Spinal cord (tissue), 10 donors: ENCODE measurements at places on chromosomes 11 and 22.

GRCh38 chr11:134266841-134267251 lies 9.3 kb upstream of the GLB1L3 start:
- DNase-seq = no peak

GRCh38 chr11:14967581-14968243 lies 4.4 kb downstream of the CALCA start:
- DNase-seq = no peak

DNA sequence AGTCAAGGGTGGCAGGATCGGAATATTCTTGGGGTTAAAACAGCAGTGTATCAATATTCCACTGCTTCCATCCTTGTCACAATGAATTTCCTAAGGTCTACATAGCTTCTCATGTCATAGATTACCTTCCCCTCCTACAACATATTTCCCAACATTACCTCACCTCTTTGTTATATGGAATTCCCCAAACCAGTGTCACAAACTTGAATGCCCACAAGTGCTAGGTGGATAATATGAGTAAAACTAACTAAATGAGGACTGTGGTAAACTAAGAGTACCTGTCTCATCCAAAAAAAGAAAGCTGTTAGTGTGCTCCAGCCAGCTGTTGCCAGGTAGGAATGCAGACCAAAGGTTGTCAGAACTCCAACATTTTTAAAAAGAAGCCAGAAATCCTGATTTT lies 17.0 kb upstream of the NUCB2 start:
- DNase-seq = no peak

DNA sequence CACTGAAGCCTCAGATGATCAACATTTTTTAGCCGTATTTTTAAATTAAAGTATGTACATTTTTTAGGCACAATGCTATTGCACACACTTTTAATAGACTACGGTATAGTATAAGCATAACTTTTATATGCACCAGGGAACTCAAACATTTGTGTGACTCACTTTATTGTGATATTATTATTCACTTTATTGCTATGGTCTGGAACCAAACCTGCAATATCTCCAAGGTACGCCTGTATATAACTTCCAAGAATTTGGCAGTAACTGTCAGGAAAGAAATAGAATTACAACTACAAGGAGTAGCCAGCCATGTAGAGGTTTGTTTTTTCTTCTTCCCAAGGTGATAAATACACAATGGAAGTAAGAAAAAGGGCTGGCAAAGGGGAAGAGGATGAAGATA lies 62.3 kb downstream of the PRR5L start:
- DNase-seq = no peak

DNA sequence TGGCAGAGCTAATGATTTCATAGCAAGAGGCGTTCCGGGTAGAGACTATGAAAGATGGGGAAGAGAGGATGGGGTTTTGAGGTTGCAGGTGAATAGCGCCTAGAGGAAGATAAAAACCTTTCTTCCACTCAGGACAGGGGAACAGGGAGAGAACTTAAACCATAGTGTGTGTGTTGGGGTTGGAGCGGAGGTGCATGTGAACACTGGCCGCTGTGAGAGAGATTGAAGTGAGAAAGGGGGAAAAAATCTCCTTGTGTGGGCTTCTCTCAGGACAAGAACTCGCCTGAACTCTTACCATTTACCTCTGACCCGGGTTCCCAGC lies 3.4 kb downstream of the BSX start:
- no peak for DNase-seq

DNA sequence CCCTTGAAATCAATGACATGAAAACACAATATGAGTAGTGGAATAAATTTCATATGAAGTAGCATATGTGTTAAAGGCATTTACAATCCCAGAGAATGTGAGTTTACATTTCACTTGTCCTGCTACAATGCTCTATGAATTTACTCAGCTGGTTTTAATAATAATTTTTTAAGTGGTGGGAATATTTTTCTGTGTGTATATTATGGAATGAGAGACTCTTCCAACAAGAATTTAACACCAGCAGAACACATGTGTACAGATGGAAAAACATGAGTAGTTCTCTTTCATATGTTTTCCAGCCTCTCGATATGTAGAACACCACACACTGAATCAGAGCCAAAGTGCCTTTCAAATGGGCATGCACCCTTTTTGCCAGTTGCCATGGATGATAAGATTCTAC lies 170.4 kb downstream of the MAML2 start:
- DNase-seq = no peak

GRCh38 chr11:5992604-5993251 lies 5.9 kb upstream of the OR52L1 start:
- DNase-seq = no peak

DNA sequence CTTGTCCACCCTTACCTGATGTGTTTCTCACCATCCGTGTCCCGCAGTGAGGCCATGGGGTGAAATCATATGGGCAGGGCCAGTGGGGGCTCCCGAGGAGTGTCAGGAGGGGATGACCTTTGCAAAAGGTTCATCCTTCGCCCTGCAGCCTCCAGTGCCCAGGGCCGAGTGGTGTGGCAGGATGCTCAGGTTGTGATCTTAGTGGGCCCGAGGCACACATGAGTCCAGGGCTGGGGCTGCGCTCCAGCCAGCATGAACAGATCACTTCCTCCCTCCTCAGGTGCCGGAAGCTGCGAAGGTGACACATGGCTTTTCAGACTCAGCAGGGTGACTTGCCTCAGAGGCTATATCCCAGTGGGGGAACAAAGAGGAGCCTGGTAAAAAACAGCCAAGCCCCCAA lies 2.8 kb upstream of the FKBP2 start:
- DNase-seq = no peak

GRCh38 chr11:70477176-70477575 lies 78.8 kb downstream of the CTTN start:
- DNase-seq = no peak

DNA sequence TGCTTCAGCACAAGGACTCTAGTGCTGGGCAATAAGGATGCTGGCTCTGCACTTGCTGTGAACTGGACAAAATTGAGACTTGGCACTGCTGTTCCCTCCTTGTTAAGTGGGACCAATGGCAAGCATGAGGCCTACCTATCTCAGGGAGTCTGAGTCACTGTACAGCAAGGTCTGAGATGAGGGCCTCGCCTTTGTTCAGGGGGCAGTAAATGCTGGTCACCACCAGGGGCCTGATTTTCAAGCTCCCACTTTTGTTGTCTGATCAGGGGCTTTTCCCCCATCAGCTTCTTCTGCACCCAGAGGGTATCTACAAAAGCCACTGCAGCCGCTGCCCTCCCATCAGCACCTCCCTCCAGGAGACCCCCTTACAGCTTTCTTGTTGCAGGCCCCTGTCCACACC lies 22.8 kb downstream of the DHCR7 start:
- no peak for DNase-seq

DNA sequence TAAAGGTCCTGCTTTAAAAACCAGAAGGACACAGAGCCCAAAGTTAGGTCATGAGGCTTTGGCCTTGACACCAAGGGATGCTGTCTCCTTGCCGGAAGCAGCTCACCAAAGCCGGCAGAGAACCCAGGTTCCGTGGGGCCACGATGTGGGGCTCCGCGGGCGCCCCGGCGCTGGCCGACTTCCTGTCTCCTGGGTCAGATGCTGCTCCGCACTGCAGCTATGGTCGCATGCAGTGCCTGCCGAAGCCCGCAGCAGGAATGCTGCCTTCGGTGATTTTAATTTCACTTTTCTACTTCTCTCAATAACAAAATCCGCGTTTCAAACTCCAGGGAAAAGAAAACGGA lies 454 bp upstream of the OTUB1 start:
- no peak for DNase-seq

GRCh38 chr11:74677131-74677530 lies 54.1 kb downstream of the CHRDL2 start:
- no peak for DNase-seq

GRCh38 chr11:35967042-35967441 lies 23.2 kb downstream of the LDLRAD3 start:
- DNase-seq = no peak

DNA sequence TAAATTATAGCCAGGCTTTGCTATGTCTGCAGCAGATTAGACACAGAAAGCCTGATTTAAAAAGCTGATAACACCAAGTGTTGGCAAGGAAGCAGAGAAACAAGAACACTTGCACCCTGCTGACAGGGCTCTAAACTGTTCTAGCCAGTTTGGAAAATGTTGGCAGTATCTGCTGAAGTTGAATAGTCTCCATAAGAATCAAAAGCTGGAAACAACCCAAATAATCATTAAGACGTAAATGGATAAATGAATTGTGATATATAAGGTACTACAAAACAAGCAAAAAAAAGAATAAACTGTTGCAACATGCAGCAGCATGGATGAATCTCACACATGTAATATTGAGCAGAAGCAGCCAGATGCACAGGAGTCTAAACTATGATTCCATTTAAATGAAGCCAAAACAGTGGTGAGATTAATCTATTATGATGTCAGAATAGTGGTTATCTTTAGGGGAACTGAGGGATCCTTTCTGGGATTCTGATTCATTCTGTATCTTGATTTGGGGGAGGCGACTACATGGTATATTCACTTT lies 40.4 kb upstream of the ADORA2A start:
- no peak for DNase-seq

- DNase-seq = no peak
Measured at GRCh38 chr22:27772081-27772983, 29.2 kb downstream of the MN1 start.

DNA sequence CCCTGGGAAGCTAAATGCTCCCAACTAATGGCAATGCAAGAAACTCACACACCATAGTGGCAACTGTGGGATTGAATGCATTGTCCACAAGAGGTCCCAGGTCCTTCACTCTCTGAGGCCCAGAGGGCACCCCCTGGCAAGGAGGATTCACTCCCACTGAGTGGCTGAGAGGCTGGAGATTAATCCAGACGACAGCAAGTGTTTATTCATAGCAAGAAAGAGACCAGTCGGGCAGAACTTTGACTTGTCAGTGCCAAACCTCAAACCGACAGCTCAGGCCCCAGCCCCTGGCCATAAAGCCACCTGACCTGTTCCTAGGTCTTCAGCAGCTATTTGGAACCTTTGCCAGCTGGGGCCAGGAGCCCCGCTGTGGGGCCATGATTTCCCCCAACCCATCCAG lies 54.5 kb upstream of the MPEG1 start:
- no peak for DNase-seq

DNA sequence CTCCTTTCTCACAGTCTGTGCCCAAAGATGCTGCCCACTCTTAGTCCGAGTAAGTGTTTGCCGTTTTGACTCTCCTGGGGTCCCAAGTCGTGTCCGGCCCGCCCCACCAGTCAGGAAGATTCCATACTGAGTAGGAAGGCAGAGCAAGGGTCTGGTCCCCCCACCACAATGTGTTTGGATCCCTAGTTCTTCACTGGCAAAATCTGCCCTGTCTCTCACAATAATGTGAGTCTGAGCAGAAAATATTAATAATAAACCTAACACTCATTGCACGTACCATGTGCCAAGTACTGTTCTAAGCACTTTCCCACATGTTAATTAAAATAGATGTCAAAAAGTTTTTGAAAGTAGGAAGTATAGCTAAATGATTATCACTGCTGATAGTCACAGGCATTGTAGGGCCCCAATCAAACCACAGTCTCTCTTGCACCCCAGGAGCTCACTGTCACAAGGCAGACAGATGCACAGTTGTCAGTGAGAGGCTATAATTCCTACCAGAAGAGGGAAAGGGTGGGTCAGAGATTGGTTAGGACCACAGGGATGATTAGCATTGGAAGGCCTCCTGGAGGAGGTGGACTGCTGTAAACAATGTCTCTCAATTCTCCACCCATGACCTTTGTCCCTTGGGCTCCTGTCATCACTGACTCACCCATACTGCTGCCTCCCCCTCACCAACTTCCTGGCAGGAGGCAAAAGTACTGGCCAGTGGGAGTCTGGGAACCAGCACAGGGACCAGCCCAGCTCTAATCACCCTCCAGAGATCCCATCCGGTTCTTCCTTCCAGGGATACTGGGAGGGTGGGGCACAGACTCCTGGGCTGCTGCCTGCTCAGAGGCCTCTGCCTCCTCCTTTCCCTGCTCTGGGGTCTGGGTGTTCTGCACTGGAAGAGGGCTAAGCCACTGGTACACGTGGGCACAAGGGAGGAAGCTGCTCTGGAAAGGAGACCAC lies 1.0 kb upstream of the POLD4 start:
- no peak for DNase-seq

GRCh38 chr11:1042626-1043562 lies 6.4 kb upstream of the MUC6 start:
- no peak for DNase-seq

GRCh38 chr22:20550851-20551744 lies 43.7 kb downstream of the MED15 start:
- DNase-seq = no peak

DNA sequence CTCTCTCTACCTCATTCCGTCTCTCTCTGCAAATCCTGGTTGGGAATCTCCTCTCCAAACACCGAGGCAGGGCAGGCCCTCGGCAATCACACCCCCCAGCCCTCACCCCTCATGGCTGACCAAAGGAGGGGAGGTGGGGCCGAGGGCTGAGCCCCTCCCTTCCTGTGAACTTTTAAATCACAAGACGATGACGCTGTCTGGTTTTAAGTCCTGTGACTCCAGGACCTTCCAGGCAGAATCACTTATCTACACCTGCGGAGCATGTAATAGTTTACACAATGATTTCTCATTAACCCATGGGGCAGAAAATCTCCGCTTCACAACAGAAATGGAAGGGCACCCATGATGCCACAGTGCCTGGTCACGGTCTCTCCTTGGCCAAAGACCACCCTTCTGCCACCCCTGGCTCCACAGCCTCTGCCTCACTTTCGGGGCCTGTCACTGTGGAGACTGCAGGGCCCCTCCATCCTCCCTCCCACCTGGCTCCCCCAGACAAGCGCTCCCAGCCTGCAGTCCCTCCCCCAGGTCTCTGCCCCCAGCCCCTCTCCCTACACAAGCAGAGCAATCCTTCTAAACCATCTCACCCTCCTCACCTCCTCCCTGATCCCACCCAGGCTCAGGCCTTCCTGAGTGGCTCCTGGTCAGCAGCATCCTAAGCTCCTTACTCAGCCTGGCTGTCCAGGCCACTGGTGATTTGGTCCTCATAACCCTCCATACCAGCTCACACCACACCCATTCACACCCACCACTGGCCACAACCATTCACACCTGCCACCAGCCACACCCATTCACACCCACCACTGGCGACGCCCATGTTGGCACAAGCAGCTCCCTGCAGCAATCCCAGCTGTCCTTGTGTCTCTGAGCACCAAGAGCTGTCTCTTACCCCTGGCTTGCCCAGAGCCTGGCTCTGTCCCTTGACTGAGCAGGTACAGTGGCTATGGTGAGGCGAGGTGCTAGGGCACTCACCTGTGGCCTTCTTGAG lies 30.7 kb upstream of the ARFGAP3 start:
- no peak for DNase-seq
